ENCODE measurements at places on chromosomes 7 and 10. TPM values are rescaled to one million over a fixed set of nuclear protein-coding genes. Genes with fewer than 3 reads are reported as not detected.

The NPSR1 gene
- 0.14 TPM for polyA plus RNA-seq

The AEBP1 gene
- polyA plus RNA-seq = 72.1 TPM

DNA sequence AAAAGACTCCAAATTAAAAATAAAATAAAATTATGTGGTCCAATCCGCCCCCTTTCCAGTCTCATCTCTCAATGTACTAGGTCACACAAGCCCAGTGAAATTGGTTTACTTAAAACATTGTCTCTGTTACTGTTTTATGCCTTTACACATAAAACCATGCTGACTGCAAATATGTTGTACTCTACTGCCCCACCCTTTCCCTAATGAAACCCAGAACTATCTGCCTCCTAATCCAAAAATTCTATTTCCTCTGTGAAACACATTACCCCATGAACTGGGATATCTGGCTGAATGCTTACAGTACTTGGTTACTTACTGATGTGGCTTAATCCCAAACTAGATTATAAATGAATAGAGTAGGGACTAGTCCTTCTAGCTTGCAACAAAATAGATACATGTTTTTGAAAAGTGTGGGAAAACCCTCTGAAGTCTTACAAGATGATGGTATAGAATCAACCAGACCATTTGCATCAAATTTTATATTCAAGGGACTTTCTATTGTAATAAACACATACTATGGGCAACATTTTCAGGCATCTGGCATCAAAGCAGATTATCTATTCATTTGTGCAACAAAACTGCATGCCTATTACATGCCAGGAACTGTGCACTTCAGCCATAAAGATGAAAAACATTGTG is 10.0 kb upstream of the KMT2E start:
- DNase-seq = no peak

- no peak for DNase-seq
These were observed 6.9 kb upstream of the SH2D4B start for GRCh38 chr10:80530816-80531215.
